Caki2 (cell line): ENCODE measurements at places on chromosomes 3 and 15. TPM values are rescaled to one million over a fixed set of nuclear protein-coding genes. Genes with fewer than 3 reads are reported as not detected.

DNA sequence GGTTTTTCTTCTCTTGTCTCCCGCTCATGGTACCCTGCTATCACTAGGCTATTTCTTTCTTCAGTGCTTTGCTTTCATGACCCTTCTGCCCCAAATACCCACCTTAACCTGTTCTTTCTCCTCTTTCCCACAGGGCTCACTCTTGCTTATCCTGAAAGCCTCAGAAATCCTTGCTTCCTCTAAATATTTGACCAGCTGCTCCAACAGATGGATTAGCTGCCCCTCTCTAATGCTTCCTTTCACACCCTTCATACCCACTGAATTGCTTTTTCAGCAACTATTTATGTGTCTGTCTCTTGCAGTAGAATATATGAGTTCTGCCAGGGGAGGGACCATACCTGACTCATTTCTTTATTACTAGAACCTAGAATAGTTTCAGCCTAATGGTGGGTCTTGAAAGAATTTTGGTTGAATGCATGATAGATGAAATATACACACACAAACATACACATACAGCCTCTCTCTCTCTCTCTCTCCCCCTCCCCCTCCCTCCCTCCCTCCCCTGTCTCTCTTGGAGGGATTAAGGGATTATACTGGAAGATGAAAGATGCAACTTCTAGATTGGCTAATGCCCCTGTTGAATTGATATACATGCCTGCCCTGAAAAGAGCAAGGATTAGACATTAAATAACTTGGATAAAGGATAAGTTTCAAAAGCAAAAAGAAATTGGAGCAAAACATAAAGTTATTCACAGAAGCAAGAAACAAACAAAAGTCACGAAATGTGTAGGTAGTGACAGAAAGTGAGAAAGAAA lies 95.0 kb upstream of the GADL1 start:
- DNase-seq = no peak

GRCh38 chr3:102174312-102174712 lies 260.5 kb upstream of the ZPLD1 start:
- DNase-seq = peak; percentile 90

- DNase-seq = no peak
Measured at GRCh38 chr3:106381939-106382335, 513.1 kb upstream of the CBLB start.

Gene SLTM
- total RNA-seq = 40.8 and 46.0 TPM in 2 replicates

Gene MAPK6
- total RNA-seq = 24.7 and 45.4 TPM in 2 replicates

DNA sequence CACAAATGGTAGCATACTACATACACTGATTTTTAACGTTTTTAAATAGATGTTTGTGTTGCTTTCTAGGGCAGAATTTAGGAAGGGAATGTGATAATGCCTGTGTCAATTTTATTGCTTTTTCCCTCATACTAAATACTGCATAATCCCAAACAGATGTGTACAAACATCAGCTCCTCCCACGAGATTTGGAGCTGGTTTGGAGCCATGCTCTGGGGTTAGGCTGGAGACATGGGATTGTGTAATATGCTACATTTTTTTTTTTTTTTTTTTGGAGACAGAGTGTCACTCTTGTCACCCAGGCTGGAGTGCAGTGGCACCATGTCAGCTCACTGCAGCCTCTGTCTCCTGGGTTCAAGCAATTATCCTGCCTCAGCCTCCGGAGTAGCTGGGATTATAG lies 80.1 kb downstream of the EBLN2 start:
- DNase-seq = no peak

Gene CNTN6
- 0.12 and 0.34 TPM in 2 replicates for total RNA-seq

DNA sequence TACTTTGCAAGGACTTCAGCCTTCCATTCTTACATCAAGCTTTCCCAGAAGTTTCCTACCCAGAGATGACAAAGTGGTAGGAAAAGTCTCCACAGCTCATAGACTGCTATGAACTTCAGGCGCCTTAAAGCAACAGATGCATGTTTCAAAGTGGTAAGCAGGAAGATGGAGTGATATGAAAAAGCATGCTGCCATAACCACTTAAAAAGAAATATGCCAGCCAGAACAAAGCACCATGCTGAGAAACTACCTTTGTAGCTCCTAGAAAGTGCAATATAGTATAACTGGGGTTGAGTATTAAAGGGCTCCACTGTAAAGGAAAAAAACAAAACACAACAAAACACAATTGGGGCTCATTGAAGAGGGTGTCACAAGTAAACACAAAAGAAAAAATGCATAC lies 192.4 kb upstream of the STRIT1 start:
- no peak for DNase-seq

Gene ASB14
- not detected in 2 replicates for total RNA-seq

DNA sequence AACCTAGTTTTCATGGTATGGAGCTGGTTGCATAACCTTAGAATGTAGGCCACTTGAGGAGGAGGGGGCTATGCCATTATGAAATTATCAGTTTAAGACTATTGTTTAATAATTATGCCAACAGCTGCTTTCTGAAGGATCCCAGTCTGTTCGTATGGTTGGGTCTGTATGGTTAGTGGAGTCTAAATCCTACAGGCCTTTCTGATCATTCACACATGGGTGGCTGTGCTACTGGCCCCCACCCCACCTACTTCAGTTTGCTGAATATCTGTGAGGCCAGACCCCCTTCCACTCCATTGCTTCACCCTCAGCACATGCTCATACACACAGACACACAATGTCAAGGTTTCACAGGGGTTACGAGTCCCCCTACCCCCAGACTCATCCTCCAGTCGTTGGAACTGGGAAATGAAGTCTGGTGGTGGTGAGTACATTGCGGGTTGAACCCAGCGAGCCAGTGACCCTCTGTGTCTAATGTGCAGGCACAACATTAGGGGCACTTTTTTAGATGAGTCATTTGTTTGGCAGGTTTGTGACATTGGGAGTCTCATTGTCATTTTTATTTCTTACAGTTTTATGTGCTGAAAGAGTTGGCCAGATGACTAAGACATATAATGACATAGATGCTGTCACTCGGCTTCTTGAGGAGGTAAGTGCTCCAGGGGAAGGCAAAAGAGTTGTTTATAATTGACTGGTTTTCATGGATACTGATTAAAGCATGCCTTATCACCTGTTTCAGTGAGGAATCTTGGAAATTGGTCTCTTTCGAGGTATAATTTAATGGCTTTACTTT lies 85.3 kb downstream of the TRAK1 start:
- peak; percentile 75 for DNase-seq

DNA sequence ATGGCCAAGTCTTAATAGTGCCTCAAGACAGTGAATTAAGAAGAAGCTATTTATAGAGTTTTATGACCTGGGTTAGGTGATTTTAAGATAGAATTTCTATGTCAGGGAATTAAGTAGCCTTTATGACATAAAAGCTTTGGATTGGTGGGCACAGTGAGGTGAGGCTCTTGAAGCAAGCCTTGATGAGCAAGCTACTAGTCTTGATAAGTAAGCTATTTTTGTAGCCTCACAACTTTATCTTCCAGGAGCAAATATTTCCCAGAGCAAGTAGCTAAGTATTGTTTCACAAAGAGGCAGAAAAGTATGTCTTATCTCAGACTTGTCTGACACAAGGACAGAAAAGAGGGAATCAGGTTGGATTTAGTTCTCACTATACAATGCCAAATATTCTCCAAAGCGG lies 491.7 kb upstream of the RASGRP1 start:
- no peak for DNase-seq

DNA sequence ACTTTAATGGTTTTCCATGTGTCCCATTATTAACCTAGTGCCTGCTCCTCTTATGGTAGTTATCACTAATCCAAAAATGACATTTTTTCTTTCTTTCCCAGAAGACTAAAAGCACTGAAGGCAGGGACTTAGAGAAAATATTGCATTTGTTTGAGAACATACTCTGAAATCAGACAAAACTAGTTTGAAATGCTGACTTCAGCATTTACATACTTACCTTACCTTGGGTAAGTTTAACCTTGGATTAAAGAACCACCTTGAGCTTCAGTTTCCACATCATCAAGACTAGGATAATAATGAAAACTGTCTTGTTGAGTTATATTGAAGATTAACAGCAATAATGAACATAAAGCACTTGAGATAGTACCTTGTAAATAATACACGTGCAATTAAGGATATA lies 413.0 kb downstream of the SOX2 start:
- DNase-seq = no peak

GRCh38 chr3:16820485-16820884 lies 64.3 kb upstream of the PLCL2 start:
- no peak for DNase-seq

Gene RGMA
- 0.03 and 0.78 TPM in 2 replicates for total RNA-seq

- DNase-seq = peak; percentile 36
Measured at GRCh38 chr3:177050501-177051237, 146.6 kb downstream of the TBL1XR1 start.

Gene GMNC
- total RNA-seq = not detected in 2 replicates

DNA sequence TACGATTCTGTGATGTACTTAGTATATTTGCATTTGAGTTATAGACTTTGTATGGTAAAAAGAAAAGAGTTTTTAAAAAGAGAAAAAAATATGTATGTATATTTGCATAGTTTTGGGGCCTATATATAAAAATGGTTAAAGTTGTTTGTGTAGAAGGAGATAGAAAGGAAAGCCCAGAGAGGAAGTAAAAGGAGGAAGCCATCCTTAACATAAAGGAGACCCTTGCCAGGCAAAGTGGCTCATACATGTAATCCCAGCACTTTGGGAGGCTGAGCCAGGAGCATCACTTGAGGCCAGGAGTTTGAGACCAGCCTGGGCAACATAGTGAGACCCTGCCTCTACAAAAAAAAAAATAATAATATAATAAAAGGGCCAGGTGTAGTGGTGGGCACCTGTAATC lies 8.4 kb downstream of the SNAP23 start:
- DNase-seq = no peak

DNA sequence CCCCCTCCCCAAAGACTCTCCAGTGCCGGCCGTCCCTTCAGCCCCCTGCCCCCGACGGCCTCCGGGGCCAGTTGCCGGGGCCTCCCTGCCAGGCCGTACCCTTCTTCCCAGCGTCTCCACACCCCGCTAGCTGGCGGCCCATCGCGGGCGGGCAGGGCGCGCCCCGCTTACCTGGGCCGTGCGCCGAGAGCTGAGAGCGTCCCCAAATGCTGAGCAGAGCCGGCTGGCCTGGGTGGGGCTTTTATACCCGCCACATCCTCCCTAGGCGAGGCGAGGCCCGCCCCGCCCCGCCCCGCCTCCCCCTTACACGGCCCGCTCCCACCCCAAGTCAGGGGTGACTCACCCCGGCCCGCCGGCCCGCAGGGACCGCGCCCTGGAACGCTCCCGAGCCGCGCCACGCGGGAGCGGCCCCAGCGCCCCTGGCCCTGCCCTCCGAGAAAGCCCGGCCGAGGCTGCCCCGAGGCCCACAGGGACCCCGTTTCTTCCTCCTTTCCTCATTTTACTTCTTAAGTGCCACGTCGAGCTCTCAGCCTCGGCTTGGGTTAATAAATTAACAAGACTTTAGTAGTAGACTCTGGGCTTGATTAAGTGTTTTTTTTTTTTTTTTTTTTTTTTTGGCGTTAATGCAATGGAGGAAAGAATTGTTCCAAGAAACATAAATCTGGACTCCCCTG lies at the start of gene ANXA2:
Gene ANXA2 (minus strand): TSS at position 215 of the 674 bp plus-strand sequence. CDS start 11,911 bp downstream, outside the sequence.
- DNase-seq = peak; percentile 83

Gene RBP2
- not detected in 2 replicates for total RNA-seq

DNA sequence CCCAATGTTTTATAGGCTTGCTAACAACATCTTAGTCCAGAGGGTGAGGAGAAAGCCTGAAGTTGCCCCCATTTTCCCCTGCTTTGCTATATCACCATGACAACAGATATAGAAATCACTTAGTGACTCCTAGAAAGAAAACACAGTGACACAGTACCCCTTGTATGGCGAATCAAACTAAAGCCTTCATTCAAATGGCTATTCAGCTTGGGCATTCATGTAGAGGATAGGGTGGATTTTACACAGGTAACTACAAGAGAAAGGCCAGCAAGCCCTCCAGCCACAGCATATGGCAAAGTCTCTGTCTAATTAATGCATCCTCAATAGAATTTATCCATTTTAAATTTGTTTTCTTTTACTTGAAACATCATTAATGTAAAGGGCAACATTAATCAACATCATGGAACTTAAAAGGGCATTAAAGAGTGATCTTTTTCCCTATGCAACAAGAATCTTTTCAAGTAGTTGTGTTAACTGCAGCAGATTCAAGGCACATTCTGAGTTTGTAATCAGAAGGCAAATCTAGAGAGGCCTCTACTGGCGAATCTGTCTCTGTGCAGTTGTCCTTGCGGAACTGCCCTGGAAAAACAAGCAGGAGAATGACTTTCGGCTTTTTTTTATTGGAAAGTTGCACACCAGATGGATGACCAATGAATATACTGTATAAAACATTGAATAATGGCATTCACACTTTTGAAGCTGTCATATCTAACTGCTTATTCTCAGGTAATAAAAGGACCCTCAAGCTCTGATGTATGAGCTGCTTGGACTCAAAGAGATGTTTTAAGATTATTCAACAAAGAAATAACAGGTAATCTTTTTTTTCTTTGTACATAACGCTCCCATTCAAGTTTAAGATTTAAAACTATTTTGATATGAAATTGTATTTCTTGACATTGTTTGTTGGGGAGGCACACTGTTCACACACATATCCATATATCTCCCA lies 621.7 kb upstream of the AGTR1 start:
- DNase-seq = peak; percentile 38

- DNase-seq = no peak
Measured at GRCh38 chr15:69692342-69692741, 239.7 kb downstream of the RPLP1 start.

Gene TRPC1
- 11.4 and 29.7 TPM in 2 replicates for total RNA-seq

GRCh38 chr3:4570840-4571621 lies 77.9 kb downstream of the ITPR1 start:
- peak; percentile 9 for DNase-seq

DNA sequence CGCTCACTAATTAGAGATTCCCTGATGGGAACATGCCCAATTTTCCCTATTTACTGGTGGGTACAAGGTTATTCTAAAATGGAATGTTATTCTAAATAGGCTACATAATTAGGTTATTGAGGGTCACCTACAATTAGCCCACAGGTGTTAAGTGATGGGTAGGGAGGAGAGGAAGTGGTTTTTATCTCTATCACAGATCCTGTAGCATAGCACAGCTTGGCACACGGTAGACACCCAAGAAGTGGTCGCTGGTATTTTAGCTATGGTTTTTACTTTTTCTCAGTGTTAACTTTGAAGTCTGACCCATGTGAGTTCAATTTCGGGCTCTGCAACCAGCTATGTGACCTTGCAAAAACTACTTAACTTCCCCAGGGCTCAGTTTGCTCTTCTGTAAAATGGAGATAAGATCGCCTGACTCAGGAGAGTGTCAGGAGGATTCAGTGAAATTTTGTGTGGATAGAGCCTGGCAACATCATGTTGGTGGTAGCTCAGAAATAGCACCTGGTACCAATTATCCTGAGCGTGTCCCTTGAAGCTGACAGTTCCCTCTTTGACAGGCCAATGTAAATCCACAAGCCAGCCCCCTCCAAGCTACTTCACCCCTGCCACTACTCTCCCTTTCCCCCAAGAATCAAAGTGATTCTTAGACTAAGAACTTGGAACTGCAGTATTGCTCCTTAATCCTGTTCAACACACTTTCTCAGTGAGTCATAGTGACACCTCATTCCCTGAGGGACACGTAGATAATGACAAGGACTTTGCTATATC lies 8.7 kb upstream of the LMCD1 start:
- DNase-seq = no peak

Gene FSD2
- total RNA-seq = 0.34 TPM in 1 of 2 replicates, not detected in the other

Gene INKA1
- total RNA-seq = 0.81 TPM in 1 of 2 replicates, not detected in the other

GRCh38 chr3:100992231-100993012 lies 799 bp downstream of the ABI3BP start:
- no peak for DNase-seq

- no peak for DNase-seq
Measured at GRCh38 chr15:37134244-37134643, 33.9 kb upstream of the MEIS2 start.
